ENCODE measurements at places on chromosomes 11 and 22. TPM values are rescaled to one million over a fixed set of nuclear protein-coding genes. Genes with fewer than 3 reads are reported as not detected.

Gene NCF4
- 4.6 TPM for polyA plus RNA-seq

GRCh38 chr11:24820541-24820940 lies 323.7 kb downstream of the LUZP2 start:
- no peak for DNase-seq

Gene PRAME
- polyA plus RNA-seq: not detected

Gene LRRC4C
- 0.80 TPM for polyA plus RNA-seq

- no peak for DNase-seq
These were observed 19.4 kb downstream of the NADSYN1 start for GRCh38 chr11:71472357-71472885.

- no peak for DNase-seq
These were observed 40.5 kb upstream of the TOP3B start for GRCh38 chr22:22022947-22023534.

DNA sequence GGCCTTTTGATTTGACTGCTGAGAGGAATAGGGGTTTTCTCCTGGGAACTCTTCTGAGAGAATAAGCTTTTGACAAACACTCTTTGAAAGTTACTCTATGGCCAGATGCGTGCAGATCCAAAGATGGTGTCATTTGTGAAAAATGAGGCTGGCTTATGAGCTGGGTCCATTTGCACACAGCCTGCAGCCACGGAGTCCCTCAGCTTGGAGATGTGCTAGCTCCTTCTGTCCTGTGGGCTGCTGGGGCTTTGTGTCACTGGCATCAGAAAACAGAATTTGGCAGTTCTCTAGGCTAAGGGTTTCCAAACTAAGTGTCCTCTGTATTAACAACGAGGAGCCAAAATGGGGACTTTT lies 702.4 kb downstream of the NTM start:
- no peak for DNase-seq

DNA sequence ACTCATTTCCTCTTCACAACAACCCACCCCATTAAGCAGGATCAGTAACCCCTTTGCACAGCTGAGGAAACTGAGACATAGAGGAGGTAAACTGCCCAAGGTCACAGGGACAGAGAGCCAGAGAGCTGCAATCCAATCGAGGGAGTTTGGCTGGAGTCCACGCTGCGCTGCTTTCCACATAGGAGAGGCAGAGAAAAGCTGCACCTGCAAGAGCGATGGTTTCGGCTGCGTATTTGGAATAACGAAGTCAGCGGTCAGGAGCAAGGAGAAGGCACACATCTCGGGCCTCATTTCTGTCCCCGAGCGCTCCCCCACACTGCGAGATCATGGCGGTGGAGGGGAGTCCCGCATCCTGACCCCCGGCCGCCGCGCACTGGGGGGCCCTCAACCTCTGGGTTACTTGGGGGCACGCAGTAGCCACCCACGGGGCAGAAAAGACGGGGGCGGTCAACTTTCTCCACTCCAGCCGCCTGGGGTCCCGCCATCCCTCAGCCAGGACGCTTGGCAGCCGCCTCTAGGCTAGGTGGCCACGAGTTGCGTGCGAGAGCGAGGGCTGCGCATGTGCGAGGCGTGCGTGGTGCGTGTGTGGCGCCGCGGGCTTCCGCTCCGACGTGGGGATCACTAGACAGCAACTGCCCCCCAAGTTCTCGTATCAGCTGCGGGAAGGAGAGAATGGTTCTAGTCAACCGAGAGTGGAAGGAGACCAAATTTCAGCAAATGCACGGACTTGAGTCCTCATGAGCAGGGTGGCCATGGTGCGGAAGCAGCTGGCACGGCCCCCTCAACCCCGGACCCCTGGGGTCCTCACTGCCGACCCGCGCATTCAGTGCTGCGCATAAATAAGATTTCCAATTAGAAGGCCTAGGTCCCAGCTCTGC lies 42.3 kb upstream of the CLDN5 start:
- no peak for DNase-seq

Gene USP2
- polyA plus RNA-seq: 42.0 TPM

DNA sequence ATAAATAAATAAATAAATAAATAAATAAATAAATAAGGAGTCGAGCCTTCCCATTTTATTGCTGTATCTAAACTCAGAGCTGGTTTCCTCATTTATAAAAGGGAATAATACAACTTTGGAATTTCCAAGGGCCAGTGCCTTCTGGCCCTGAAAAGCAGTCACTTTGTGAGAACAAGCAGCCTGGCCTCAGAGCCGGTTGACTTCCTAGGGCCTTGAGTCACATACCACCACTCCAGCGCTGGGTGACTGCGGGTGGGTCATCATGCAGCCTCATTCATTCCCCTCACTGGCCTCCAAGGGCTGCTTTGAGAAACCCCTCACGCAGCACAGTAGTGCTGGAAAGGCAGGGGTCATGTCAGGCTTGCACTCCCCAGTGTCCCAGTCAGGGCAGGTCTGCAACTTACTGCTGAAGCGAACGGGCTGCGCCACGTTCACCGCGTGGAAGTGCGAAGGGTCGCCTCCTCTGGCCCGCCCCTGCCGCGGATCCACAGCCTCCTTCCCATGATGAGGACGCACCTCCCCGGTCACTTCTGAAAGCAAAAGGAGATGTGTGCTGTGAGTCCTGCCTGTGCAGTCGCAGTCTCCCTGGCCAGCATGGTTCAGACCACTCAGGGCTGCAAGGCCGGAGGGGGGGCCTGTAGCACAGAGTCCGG lies 54.4 kb downstream of the DGCR2 start:
- no peak for DNase-seq

Gene AQP11
- polyA plus RNA-seq: 0.22 TPM

GRCh38 chr11:36931139-36931538 lies 333.1 kb upstream of the RAG2 start:
- DNase-seq: no peak

DNA sequence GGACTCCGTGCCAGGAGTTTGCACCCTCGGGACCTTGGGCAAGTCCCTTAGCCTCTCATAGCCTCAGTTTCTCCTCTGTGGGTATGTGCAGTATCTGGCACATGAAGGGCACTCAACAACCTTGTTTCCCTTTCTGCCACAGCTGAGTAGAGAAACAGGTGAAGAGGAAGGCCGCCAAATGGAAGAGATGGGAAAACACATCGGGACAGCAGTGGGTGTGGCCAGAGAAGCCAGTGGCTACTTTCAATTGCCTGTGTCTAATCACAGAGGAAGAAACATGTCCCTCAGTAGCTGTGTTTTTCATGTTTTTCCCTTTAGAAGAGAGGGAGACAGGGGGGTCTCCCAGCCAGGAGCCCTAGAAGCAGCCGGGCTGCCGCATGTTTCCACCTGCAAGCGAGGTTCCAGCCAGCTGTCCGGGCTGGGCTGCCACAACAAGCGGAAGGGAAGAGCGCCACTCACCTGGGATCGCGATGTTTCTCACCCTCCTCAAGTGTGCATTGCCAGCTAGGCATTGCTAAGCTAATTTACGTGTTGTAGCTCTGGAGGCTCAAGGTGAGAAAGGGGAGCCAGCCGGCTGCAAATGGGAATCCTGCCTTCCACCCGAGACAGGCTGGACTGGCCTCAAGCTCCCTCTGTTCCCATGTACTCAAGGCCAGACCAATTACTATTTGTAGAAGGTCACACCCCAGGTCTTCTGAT lies 16.7 kb downstream of the ASPHD2 start:
- DNase-seq: no peak

GRCh38 chr11:43905813-43906241 lies 25.2 kb downstream of the ALKBH3 start:
- DNase-seq: peak; percentile 76

DNA sequence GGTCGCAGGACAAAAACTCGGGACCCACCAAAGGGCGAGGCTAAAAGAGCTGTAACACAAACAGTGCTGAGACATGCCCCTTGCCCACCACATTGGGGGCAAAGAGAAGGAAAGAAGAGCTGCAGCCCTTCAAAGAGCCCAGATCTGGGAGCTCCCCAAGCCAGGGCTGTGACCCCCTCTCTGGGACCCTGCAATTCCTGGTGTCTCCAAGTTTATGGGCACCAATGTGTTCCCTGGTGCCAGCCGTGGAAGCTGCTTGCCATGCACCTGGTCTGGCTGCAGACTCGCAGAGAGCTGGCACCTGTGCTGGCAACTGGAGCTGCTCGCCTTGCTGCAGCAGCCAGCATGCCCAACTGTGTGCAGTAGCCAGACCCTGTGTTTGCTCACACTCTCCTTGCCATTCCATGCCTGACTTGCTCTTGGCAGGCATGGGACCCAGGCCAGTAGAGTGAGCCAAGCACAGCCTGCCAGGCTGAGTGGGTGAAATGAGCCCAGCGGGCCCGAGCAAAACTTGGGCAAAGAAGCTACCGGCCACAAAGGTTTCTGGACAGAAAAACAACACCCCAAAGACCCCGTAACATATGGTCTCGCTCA lies 16.0 kb downstream of the RRP8 start:
- DNase-seq: peak; percentile 56

- DNase-seq: no peak
These were observed 4.7 kb downstream of the TANGO2 start for GRCh38 chr22:20025401-20026203.

- no peak for DNase-seq
These were observed 38.7 kb upstream of the FAR1 start for GRCh38 chr11:13629779-13630178.
